ENCODE measurements at places on chromosomes 6 and 20.

DNA sequence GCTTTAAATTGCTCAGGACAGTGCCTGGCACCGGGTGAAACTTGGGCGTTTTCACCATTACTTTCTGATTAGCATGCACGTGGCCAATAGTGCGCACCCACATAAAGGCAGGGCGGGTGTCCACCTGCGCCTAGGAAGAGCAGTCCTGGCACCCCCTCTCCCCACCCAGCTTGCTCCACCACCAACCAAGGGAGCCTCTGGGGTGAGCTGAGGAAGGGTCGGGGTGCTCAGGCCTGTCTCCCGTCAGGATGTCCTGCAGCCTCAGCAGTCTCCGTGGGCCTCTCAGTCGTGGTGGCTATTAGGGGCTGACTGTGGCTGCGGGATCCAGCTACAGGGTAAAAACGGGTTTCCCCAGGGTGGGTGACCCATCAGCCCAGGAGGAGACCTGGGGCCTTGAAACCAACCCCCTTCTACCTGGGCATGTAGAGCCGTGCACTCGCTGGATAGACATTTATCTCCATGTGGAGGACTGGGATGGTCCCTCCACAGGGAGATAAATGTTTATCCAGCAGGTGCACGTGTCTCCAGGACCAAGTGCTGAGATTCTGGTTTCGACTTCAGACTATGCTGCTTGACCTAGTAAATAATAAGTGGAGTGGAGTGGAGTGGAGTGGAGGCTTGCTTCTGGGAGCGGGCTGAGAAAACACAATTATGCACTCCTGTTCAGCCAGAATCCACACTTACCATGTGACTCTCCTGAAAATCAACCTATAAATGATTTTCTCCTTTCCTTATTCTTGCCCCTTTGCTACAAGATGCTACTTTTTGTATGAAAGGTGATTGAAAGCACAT lies 91.1 kb downstream of the ZDHHC14 start:
- DNase-seq = no peak

DNA sequence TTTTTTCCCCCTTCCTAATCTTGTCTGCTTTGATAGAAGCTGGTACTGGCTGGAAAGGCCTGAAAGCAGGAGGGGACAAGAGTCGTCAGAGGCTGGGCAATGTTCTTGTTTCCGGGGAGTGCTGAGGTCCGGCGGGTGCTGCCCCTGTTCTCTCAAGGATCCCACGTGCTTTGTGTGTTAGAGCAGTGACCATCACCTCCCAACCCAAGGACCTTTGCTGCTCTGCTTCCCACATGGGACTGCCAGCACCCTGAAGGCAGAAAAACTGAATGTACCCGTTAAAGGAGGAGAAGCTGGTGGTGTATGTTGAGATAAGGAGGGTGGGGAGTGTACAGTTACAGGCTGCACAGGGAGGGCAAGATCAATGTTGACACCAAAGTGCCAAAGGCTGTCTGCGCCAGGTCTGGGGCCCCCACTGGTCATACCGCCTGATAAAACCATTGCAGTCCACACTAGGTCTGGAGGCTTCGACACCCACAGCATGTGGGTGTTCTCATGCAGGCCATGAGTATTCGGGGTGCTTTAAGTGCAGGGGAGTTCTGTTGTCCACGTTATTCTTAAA lies 15.0 kb downstream of the C20orf173 start:
- DNase-seq = no peak

DNA sequence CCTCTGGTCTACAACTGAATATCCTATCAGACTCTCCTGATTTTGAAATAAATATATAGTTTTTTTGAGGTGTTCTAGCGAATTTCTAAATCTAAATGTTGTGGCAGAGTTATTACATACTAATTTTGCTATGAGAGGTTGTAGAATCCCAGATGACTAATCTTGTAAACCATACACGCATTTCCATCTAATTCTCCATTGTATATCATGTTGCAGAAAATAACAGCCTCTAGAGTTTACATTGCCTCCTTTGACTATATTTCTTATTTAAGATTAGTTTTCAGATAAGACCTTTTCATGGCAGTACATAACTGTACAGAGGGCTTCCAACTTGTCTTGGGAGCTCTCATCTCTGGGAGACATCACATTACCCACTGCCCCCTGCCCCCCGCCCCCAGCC lies 22.9 kb downstream of the PTPN1 start:
- no peak for DNase-seq

GRCh38 chr6:54970337-54970736 lies 123.8 kb downstream of the FAM83B start:
- DNase-seq = no peak

- DNase-seq = no peak
Observed at GRCh38 chr6:63121166-63121565, 90.1 kb upstream of the FKBP1C start.

DNA sequence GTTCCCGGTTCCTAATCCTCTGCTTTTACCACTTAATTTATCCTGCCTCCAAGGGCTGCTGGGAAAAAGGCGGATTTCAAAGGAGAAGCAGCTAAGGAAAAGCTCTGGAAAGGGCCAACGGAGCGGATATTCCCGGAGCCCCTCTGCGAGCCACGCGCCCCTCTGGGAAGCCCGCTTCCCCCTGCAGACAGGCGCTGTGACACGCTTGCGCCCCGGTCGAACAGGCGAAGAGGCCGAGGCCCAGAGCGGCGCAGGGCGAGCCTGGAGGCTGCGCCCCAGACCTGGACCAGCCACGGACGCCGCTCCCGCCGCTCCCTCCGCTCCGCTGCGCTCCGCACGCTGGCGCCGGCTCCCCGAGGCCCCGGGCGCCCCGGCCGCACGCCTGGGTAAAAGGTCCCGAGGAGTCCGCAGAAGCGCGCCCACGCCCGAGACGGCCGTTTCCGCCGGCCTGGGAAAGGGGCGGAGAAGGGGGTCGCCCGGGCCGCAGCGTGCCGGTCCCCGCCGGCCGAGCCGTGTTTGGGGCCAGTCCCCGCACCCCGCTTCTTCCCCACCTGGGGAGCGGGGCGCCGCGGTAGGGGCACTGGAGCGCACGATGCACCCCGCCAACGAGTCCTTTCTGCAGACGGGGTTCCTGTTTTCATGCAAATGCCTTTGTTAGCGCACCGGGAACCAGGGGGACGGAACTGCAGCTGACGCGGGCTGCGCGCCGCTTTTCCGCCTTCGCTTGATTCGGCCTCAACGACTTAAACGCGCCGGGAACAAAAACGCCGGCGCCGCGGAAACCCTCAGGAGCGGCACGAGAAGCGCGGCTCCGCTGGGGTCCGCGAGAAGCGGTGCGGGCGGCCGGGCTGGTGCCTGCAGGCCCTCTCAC lies 91.9 kb upstream of the SIRPA start:
- no peak for DNase-seq

DNA sequence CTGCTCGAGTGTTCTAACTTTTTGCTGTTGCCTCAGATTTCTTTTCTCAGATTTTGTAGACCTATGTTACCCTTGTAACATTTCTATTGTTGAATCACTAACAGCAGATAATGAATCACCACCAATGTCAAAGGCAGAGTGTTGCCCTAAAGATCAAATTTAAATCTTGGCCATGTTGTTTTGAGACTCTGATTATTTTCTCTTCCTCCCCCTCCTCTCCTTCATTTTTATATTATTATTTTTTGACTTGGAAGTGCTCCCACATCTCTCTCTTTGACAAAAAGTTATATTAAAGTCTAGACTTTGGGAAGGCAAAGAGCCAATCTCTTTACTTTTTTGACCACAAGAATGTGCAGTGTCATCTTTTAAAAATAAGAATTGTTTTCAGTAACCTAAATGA lies 422.7 kb downstream of the NKAIN2 start:
- no peak for DNase-seq

DNA sequence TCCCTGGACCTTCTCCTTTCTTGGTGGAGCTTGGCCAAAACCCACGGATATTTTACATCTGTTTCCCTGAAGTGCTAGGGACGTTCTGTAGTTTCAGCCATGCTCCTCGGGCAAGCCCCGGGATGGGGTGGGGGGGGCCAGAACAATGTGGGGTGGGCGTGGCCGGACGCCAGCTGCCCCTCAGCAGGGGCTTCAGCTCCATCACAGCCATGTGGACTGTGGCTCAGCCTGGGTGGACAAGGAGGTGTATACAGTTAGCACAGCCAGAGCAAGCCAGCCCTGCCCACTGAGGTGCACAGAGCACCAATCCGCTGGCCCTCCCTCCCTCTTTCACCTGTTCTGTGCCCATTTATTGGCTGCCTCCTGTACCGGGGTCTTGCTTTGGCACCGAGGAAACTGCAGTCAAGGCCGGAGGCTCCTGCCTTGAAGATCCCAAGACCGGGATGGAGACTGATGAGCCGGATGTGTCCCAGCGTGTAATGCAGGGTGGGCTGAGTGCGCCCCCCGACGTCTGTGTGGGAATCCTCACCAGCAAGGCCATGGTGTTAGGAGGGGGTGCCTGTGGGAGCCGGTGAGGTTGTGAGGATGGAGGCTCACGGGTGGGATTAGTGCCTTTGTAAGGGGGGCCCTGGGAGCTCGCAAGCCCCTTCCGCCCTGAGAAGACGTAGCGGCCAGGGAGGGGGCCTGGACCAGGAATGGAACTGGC lies 28.0 kb downstream of the FRMD1 start:
- DNase-seq = no peak

GRCh38 chr6:153801917-153802316 lies 237.1 kb upstream of the OPRM1 start:
- no peak for DNase-seq

GRCh38 chr6:138345565-138346285 lies 32.0 kb upstream of the SMIM28 start:
- no peak for DNase-seq

- DNase-seq = no peak
Observed at GRCh38 chr6:154921482-154921881, 73.6 kb upstream of the TIAM2 start.

DNA sequence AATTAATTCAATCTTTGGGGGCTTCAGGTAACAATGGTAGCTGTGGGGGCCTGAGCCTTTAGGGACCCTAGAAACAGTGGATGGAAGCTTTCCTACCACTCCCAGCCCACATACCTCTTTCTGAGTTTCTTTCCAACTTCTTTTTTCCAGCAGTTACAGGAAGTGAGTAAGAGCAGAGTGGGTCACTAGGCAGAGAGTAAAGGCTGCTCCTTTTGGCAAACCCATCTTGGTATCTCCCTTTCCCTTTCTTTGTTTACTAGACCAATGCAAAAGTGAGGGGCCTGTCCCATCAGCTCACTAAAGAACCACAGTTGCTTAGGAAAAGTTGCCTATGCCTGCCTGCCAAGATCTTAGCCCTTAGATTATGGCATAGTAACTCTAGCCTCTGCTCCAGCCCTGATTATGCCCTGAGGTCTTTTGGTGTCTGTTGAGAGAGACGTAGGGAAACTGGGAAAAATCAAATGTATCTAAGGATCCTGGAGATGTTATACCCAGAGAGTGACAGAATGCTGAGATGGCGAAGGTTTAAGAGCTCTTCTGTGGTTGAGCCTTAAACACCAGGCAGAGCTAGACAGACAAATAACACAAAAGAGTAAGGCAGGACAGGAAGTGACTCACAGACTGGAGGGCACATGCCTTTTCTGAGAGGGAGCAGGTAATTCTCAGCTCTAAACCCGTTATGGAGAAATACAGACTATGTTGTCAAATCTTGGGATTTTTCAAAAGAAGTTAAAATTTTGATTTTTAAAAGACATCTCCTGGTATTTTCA lies 31.3 kb downstream of the TRMT6 start:
- no peak for DNase-seq

GRCh38 chr6:53956068-53956711 lies 155.1 kb upstream of the MLIP start:
- DNase-seq = no peak

DNA sequence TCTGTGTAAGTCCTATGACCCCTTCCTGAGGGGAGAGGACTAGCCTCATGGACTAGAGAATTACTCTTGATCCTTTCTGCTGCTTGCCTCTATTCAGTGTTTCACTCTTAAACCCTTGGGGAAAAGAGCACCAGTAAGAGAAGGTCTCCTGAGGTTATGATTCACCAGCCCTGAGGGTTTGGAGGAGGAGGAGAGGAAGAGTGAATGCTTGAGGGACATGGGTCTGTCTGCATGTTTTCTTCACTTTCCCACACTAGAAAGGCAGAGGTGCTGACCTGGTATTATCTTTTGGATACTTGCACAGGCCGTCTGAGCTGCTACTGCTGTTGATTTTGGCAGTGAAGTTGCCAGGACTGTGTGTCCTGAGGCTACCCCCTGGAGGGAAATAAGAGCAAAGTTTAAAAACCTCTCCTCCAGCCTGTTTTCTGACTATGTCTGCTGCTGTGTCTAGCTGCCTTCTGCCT lies 78.3 kb downstream of the CD109 start:
- no peak for DNase-seq

- DNase-seq = no peak
Observed at GRCh38 chr6:33763483-33763882, 16.8 kb upstream of the IP6K3 start.

- no peak for DNase-seq
Observed at GRCh38 chr20:5770231-5770986, 20.2 kb downstream of the SHLD1 start.

DNA sequence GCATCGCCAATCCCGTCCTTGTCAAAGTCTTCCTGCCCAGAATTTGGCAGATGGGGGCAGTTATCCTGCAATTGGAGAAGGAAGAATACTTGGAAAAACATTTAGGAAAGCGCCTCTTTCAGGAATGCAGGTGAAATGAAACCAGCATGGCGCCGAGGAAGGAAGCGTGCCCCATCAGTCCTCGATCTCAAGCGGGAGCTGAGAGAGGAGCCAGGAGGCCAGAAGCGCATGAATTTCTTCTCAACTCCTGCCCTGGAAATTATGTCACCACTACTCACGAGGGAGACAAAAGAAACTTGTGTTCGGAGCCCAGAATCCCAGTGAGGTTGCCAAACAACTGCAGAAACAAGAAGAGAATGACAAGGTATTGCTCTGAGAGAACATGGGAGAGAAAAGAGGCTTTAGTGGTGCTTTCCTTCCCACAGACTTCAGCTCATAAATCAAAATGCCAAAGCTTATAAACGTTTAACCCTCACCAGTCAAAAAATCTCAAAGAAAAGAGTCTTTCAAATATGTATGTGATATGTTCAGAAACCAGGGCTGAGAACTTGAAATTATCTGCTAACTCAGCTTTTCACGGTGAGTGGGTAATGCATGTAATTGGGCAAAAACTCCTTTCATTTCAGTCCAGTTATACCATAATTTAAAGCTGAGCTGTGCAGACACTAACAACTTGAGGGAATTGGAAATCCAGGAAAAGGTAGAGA lies 23.9 kb downstream of the THBS2 start:
- DNase-seq = no peak

DNA sequence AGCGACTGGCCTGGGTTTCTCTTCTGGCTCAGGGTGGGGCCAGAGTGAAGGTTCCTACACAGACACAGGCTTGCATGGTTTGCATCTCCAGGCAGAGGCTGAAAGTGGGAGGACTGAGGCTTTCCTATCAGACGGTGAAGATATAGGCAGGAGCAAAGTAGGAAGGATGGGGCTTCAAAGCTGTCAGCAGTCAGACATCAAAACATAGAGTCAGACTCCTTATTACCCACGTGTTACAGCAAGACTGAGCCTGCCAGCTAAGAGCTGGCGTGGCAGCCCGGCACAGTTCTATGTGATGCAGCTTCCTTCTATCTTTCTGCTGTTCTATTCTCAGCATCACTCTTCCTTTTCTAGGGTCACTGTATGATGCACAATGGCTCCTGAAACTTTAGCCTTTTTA lies 445.1 kb downstream of the DOK5 start:
- no peak for DNase-seq

All from stimulated activated CD4-positive, alpha-beta T cell treated with anti-CD3 and anti-CD28 coated beads, Interleukin-15, amount 100 ng/mL, for 48 hours (primary cell).